Natural killer cell treated with Interleukin-12 subunit alpha and Interleukin-12 subunit beta and Interleukin-15 and Interleukin-18, amount 100 ng/mL, for 72 hours (primary cell): ENCODE measurements at places on chromosomes 2 and 18. TPM values are rescaled to one million over a fixed set of nuclear protein-coding genes. Genes with fewer than 3 reads are reported as not detected.

CTAGE1 gene
- not detected for total RNA-seq

L3MBTL4 gene
- total RNA-seq = 4.1 TPM

UPP2 gene
- not detected for total RNA-seq

ZNF236 gene
- total RNA-seq = 37.4 TPM

DNA sequence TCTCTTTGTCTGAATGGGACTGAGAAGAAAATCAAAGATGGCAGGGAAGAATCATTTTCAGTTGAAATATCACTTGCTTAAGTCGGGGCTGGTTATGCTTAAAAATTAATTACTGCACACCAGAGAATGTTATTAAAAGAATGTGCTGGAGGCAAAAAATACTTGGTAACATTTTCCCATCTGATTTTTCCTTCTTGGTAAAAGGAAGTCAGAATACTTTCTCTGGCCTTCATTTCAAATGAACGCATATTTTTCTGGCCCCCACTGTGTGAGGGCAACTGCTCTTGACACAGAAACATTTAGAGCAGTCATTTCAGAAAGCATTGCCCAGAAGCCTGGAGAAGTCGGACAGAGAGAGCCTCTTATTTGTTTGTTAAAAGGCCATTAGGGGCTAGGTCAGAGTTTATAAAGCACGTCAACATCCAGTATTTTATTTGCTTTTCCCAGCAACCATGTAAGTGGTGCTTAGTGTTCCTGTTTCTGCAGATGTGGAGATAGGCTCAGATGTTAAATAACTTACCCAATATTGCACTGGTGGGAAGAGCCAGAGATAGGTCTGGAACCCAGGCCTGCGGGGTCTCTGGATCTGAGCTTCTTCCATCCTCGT lies 32.9 kb upstream of the LYPD6B start:
- no peak overlapping the region for H3K4me3 ChIP-seq
- DNase-seq = no peak
- no peaks in the 10 kb centered on the region for H3K4me1 ChIP-seq
- H3K36me3 ChIP-seq = no peaks in the 10 kb centered on the region
